ENCODE measurements at places on chromosomes 4 and X.

DNA sequence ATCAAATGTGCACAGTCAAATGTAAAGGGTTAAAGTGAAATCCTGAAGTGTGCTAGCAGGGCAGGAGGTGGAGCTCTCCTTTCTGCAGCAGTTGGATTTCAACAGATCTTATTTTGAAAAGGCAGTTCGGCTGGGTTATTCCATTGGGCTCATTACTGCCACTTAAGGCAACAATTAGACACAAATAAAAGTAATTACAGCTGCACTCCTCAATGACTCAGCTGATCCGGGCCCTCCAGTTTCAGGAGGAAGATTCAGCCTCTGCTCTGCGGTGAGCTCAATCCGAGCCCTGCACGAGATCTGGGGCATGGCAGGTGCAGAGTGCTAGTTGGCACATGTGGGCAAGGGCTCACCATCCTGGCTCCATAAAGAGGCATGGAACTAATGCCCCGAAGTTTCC, 85.4 kb downstream of the PHKA2 start:
- DNase-seq: no peak

GRCh38 chr4:139274790-139275189, 5.2 kb downstream of the MGARP start:
- no peak for DNase-seq

GRCh38 chr4:82898322-82899243, 2.0 kb upstream of the THAP9 start:
- peak; percentile 40 for DNase-seq

DNA sequence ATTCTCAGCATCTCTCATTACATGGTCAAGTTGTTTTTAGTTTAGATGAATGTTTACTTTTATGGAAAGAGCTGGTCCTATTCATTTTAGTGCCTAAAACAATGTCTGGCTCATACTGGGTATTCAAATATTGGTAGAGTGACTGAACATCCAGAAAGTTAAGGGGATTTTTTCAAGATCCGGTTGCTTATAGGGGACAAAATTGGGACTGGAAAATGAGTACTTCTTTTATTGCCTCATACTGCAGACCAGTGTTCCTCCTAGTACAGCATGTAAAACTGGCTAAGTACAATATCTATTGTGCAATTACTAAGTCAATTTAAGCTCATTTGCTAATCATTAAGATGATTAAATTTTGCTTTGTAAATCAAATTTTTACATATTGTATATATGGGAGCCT, 13.9 kb downstream of the RP2 start:
- no peak for DNase-seq

- DNase-seq: no peak
Observed at GRCh38 chr4:24888475-24889344, 24.1 kb downstream of the CCDC149 start.

- no peak for DNase-seq
Observed at GRCh38 chrX:44162964-44163475, 180.5 kb downstream of the EFHC2 start.

DNA sequence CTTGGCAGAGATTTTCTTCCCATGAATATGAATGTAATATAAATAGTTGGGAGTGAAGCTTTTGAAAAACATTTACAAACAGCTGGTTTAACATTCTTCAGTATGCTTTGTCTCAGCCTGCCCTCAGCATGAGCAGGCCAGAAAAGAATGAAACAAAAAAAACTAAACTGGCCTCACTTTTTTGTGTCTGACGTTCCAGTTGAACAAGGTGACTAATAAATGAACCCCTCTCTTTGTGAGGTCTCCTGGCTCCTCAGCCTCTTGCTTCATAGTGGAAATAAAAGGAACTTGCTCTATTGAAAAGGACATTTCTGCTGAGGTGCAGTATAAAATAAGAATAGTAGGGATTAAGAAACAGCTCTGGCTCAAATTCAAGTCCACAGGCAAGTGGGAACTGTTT, 9.4 kb downstream of the CHST7 start:
- DNase-seq: peak; percentile 10

- DNase-seq: no peak
Observed at GRCh38 chr4:2252530-2253091, 9.3 kb downstream of the MXD4 start.

DNA sequence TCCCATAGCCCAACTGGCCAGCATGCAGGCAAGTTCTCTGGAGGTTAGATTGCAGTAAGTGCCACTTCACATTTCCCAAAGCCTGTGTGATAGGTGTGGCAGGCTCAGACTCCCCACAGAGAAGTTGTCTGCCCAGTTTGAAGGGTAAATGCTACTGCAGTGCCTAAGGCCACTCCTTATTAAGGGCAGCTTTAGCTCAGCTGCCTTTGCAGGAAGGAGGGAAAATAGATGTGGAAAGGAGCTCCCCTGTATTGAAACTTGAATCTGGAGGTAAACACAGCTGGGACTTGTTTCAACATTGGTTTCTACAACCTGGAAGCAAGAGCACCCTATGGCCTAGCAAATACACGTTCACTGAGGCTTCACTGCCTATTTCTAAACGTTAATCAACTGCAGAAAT, 22.4 kb downstream of the NEXMIF start:
- DNase-seq: no peak

- no peak for DNase-seq
Observed at GRCh38 chrX:154321594-154321993, 26.0 kb downstream of the TKTL1 start.

- DNase-seq: no peak
Observed at GRCh38 chr4:181702864-181703495, 540.2 kb upstream of the TENM3 start.

DNA sequence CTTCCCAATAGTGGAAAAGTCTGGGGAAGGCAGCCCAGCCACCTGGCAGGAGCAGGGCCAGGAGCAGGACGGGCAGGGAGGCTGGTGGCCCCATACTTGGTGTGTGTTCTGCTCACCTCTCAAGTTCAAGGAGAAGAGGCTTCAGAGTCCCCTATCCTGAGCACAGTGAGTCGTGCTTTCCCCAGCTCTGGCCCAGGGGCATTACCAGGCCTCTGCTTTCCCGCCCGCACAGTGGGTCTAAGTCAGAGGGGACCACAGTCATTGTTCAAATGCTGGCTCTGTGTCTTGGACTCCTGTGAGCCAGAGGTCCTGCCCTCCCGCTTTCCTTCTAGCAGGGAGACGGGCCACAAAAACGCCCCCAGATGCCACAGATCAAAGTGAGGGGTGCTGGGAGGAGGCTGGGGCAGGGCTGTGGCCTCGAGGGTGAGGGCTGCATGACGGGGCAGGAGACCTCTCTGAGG, 27.6 kb downstream of the HTRA3 start:
- DNase-seq: no peak

- no peak for DNase-seq
Observed at GRCh38 chr4:34198966-34199365, 2045.3 kb downstream of the ARAP2 start.

DNA sequence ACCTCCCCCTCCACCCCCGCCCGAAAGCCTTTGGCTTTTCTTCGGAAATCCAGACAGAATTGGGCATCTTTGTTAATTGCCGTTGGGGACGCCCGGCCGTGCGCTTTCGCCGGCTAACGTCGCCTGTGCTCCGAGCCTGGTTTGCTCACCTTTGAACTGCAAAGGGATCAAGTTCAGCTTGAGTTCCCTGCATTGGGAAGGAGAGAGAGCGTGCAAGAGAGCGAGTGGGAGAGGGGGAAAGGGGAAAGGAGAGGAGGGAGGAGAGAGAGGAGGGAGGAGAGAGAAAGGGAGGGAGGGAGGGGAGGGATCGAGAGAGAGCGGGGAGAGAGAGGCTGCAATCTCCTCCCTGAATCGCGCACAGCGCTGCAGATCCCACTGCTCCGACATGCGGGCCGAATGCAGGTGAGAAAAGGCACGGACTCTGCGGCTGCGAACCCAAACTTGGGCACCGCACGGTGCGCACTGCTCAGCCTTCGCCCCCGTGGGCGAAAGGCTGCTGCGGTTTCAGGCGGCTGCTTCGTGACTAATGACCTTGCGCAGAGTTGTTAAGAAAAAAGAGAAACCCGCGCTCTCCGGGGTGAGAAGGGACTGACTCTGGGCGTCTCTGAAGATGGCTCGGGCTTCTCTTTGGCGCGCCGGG, at the start of gene PCDH7:
Gene PCDH7 (plus strand): TSS at position 349 of the 640 bp plus-strand sequence. CDS start 1,054 bp downstream, outside the sequence.
- peak; percentile 23 for DNase-seq

GRCh38 chrX:23887451-23887850, 20.3 kb downstream of the APOO start:
- DNase-seq: no peak

DNA sequence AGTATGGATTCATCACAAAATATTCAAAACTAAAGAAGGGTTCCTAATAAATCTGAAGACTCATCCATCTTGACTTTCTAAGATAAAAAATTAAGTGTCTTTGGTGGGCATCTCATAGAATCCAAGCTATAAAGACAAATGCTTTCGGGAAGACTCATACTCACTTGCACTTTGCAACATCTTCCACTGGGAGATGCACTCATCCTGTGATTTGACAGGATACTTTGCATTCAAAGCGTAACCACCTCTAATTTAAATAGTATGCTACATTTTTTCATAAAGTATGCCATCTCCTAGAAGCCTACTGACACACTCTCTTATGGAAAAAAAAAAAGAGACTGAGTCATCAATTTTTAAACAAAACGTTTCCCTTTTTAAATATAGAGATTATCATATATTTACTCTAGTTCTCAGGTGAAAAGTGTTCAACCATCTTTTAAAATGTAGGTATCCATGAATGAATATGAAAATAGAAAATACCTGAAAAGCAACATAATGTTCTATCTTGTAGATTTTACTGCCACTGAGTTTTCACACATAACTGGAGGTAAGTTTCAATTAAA, 119.6 kb downstream of the KLHL13 start:
- DNase-seq: no peak
